Kidney (tissue), 22 donors: ENCODE measurements at places on chromosomes 3 and 15. TPM values are rescaled to one million over a fixed set of nuclear protein-coding genes. Genes with fewer than 3 reads are reported as not detected.

DNA sequence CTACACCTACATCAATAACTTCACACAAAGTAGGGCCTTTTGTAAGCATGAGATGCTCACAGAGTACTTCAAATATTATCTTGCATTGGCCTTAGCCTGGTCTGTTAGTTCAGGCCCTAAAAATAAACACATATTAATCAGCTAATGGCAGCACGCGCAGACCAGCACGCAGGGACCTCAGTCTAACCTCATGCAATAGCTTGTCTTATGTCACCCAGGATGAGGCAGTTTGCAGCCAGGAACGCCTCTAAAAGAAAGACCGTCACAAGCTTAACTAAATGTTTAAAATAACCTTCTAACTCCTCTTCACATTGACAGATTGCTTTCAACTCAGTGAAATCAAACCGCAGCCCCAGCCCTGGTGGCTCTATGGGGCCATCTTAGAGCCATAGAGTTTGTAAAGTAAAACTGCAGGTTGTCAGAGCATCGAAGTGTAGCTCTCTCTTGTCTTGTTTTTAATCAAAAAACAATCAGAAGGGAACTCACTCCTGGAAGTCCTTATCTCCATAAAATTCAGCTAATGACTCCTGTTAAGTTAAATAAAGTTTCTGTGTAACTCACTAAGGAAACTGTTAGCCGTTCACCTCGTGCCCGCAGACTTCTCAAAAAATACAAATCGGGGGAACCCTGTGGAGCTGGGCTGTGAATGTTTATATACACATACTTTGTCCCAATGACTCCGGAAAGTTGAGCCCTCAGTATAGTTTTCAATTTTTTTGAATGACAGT lies 212.6 kb downstream of the CDIN1 start:
- peak; percentile 61 for DNase-seq

DNA sequence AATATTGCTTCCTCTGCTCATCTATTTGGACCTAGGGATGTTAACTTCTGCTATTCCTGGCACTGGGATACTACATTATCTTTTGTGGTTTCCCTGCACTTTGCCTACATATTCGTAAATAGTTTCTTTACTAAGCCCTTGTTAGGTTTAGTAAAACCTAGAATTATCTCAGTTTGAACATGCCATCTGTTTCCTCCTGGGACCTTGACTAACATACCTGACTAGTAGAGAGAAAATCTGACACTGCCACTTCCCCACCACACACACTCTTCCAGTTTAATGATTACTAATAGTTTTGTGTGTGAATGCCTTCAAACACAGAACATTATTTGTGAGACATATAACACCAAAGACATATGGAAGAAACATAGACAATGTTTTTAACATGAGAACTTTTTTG lies 28.2 kb upstream of the SOX2 start:
- no peak for DNase-seq

DNA sequence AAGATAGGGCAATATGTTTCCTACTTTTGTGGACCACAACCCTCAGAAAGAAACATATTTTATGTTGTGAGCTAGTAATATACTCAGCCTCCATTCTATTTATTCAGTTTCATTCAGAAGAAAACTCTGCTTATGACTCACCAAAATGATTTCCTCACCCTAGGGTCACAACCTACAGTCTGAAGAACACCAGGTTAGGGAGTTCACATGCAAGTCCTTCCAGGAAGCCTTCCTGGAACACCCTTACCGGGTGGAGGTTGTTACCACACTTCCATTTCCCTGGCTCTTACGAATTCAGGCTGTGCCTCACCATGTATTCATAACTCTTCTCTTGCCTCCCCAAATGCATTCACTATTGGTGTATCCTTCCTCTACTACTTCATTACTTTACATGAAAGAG lies 228.0 kb upstream of the ADAMTS9 start:
- DNase-seq = no peak

- no peak for DNase-seq
Measured at GRCh38 chr3:168476360-168476980, 380.7 kb upstream of the GOLIM4 start.

GRCh38 chr15:91290553-91290952 lies 190.5 kb downstream of the SV2B start:
- no peak for DNase-seq

The PLSCR2 gene
- not detected for polyA plus RNA-seq

The MITF gene
- polyA plus RNA-seq = 14.1 TPM

The CSTA gene
- polyA plus RNA-seq = 0.80 TPM
